ENCODE measurements at places on chromosomes 4 and X. TPM values are rescaled to one million over a fixed set of nuclear protein-coding genes. Genes with fewer than 3 reads are reported as not detected.

The MAGEA8 gene
- total RNA-seq, result not detected

The GAGE12D gene
- total RNA-seq, result not detected

The MID2 gene
- total RNA-seq, result 10.2 TPM

DNA sequence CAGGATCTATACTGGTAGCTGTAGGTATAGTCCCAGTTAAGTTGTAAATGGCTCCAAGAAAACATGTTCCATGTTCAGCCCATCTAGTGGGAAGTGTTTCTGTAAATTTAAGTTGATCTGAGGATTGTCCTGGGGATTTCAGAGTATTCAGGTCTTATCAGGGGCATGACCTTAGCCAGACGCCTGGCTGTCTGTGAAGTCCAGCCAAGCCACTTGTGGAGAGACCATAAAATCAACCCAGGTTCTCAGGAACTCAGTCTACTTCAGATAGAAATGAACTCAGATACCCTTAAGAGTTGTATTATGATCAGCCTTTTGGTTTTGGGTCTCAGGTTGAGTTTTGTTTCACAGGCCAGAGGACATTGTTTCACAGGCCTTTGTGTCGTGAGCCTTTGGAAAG is 95.9 kb downstream of the EGF start:
- no peak overlapping the region for H3K4me3 ChIP-seq
- no peak overlapping the region for H3K27ac ChIP-seq

The TMEM131L gene
- 51.8 TPM for total RNA-seq

DNA sequence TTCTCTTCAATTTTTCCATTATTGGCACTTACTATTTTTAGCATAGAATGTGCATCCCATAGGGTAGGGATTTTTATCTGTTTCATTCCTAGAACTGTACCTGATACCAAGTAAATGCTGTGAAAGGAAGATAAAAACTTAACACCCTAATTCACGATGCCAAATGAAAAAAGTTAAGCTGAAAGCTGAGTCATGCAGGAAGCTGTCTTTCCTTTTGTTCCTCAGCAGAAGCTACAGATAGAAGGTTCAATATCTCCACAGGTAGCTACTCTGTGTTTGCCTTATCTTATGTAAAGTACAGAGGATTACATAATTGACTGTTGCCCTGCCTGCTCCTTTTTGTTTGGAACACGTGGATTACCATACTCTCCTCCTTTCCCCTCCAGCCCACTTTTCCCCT is 77.0 kb downstream of the LRP2BP start:
- H3K4me3 ChIP-seq, result peak overlapping the region; percentile 47
- H3K27me3 ChIP-seq, result no peaks in the 10 kb centered on the region

DNA sequence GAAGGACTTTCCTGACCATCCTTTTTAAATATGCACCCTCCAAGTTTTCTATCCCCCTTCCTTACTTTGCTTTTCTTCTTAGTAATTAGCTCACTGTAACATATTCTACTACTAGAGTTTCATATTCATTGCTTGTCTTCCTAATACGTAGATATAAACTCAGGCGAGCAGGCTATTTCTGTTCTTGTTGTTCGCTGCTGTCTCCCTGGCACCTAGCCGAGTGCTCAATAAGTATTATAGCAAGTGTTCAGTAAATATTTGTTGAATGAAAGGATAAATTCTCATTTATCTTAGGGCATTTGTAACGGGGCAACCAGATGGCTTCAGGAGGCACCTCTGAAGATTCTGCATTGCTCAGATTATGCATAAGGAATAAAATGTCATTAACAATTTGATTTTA is 6.8 kb upstream of the RHOH start:
- peaks cover 13% of the 10 kb centered on the region for H3K36me3 ChIP-seq
- peak overlapping the region; percentile 93 for H3K4me3 ChIP-seq
- DNase-seq, result no peak
- no peaks in the 10 kb centered on the region for H3K27me3 ChIP-seq
- peaks cover 68% of the 10 kb centered on the region for H3K4me1 ChIP-seq
- H3K27ac ChIP-seq, result peak overlapping the region; percentile 97

DNA sequence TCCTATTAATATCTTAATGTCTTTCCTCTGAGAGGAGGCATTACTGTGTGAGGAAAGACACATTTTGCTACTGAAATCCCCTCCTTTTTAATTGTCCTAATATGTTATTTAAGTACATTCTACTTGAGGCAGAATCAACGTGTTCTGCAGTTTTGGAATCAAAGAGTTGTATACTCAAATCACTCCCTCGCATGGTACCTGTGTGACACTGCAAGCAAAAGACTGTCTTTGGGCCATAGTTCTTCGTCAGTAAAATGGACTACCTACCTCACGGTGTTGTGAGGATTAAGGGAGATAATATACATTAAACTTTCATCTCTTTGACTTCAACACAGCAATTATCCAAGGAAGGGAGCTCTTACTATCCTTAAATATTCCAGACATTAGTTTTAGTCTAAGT is 61.5 kb downstream of the TIGD2 start:
- DNase-seq, result no peak
- H3K36me3 ChIP-seq, result no peaks in the 10 kb centered on the region
- H3K27me3 ChIP-seq, result peaks cover 7% of the 10 kb centered on the region
- H3K27ac ChIP-seq, result no peak overlapping the region
- no peaks in the 10 kb centered on the region for H3K4me1 ChIP-seq

DNA sequence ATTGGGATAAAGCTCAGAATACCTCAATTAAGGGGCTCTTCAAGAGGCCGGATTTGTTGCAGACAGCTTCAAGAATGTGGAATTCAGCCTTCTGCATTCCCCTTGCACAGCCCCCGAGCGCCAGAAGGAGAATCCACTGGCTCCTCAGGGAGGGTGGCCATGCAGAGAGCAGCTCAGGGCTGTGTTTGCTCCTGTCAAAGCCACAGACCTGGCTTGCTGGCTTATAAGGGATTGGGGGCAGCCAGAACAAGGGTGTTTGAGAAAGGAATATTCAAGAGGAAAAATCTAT is 36.8 kb downstream of the ING2 start:
- H3K27ac ChIP-seq, result no peak overlapping the region
- no peak for DNase-seq
- H3K27me3 ChIP-seq, result peaks cover 9% of the 10 kb centered on the region
- no peaks in the 10 kb centered on the region for H3K4me1 ChIP-seq

DNA sequence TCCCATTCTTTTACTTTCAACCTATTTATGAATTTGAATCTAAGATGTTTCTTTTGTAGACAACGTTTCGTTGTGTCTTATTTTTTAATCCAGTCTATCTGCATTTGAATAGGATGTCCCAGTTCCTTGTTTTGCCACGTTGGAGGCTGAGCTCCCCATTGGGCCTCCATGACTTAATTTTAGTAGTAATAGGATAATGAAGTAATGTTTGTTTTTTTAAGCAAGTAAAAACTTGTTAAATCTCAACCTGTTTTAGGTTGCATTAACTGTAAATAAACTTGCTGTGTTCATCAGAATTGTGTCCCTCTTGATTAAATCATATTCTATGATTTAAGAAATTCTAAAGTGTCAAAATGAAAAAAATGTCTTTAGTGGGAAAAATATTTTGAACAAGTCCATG is 25.3 kb downstream of the SLAIN2 start:
- peaks cover 6% of the 10 kb centered on the region for H3K4me1 ChIP-seq
- DNase-seq, result no peak
- no peak overlapping the region for H3K4me3 ChIP-seq
- peaks cover 11% of the 10 kb centered on the region for H3K36me3 ChIP-seq
- no peaks in the 10 kb centered on the region for H3K27me3 ChIP-seq

The UBE2K gene
- total RNA-seq, result 73.1 TPM

DNA sequence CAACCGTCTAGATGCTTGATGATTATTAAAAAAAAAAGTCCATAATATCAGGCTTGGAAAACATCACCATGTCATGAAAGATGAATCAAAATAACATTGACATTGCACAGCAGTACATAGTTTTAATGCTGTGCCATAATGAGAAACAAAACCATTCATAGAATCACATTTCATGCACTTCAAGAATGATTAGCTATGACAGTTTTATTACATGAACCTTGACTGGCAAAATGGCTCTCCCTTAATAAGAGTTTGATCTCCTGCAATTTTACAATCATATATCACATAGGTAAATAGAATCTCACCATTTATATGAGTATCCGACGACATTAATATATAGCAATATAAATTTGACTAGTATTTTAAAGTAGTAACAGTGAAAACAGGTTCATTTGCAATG is 49.8 kb downstream of the TECRL start:
- H3K4me1 ChIP-seq, result no peaks in the 10 kb centered on the region
- no peak overlapping the region for H3K4me3 ChIP-seq
- no peaks in the 10 kb centered on the region for H3K36me3 ChIP-seq
- no peak for DNase-seq

DNA sequence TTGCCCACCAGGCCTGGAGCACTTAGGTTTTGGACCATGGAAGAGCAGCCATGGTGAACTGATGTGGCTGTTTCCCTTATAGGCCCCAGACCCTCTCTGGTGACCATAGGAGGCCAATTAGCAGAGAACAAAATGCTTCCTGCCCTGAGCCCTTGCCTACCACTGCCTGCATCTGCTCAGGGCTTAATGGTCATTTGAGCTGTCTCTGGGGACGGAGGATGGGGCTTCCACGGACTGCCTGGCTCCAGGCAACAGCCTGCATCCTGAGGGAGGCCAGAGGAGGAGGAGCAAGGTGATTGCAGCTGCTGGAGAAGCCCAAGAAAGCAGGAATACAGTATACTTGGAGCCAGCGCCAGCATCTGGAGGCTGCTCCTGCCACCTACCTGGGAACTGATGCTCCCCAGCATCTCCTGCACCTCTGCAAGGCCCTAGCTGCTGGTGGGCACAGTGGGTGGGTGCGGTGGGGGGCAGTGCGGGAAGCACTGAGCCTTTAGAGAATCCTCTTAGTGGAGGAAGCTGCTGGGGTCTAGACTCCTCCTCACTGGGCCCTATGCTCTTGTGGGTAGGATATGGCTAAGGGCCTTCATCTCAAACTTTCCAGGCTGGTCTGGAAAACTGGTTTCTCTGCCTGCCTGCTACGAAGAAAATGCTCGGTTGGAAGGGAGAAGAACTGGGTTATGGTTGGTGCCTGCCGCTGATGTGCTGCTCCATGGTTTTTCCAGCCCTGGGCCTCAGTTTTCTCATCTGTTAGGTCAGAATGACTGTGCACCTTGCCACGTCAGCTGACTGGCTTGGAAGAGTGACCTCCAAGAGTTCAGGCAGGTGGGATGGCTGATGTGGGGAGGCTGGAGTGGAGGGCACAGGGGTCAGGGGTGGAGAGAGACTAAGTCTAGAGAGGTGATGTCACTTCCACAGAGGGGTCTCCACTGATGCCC is 158.8 kb upstream of the PJA1 start:
- no peak for DNase-seq
- H3K27ac ChIP-seq, result no peak overlapping the region
- H3K4me3 ChIP-seq, result no peak overlapping the region
- H3K36me3 ChIP-seq, result no peaks in the 10 kb centered on the region
- peaks cover 2% of the 10 kb centered on the region for H3K27me3 ChIP-seq
- H3K4me1 ChIP-seq, result no peaks in the 10 kb centered on the region

- no peaks in the 10 kb centered on the region for H3K27me3 ChIP-seq
- H3K4me3 ChIP-seq, result no peak overlapping the region
- DNase-seq, result no peak
- H3K36me3 ChIP-seq, result peaks cover 26% of the 10 kb centered on the region
- no peaks in the 10 kb centered on the region for H3K4me1 ChIP-seq
Observed at GRCh38 chr4:48058617-48059530, 42.3 kb downstream of the NIPAL1 start.

The XAGE1B gene
- total RNA-seq, result not detected

GRCh38 chrX:96692890-96693289 is 8.2 kb downstream of the DIAPH2 start:
- peaks cover 3% of the 10 kb centered on the region for H3K4me1 ChIP-seq
- no peaks in the 10 kb centered on the region for H3K27me3 ChIP-seq
- no peak for DNase-seq
- no peak overlapping the region for H3K27ac ChIP-seq
- H3K36me3 ChIP-seq, result peaks cover 5% of the 10 kb centered on the region

DNA sequence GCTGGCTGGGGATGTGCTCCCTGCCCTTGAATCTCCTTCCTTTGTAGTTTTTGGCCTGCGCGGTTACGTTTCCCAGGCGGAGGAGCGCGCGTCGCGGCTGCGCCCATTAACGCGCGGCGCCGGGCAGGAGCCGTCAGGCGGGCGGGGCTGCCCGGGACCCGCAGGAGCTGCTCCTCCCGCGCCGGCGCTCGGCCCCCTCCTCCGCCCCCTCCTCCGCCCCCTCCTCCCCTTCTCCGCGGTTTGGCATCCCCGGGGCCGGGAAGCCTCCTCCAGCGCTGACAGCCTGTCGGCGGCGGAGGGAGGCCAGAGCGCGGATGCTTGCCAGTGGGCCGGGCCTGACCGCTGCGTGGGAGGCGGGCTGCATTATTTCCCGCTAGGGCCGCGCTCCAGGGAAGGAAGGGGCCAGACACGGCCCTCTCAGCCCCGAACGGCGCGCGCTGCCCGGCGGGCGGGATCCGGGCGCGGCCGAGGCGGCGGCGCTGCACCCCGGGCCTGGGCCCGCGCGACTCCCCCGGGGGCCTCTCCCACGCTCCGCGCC is at the start of gene DCLK2:
Gene DCLK2, plus strand, starts transcription at position 405 of the 538 bp plus-strand sequence. CDS start 583 bp downstream, outside the sequence.
- no peak within 1 kb of the TSS for H3K27ac ChIP-seq
- DNase-seq, result peak; percentile 34
- peak within 1 kb of the TSS; percentile 64 for H3K4me3 ChIP-seq

- H3K27me3 ChIP-seq, result peaks cover 4% of the 10 kb centered on the region
- H3K36me3 ChIP-seq, result peaks cover 4% of the 10 kb centered on the region
- H3K4me1 ChIP-seq, result peaks cover 13% of the 10 kb centered on the region
- no peak for DNase-seq
Observed at GRCh38 chrX:48890934-48891401, 6.6 kb downstream of the TIMM17B start.

The BANK1 gene
- total RNA-seq, result 0.72 TPM

The UBA1 gene
- 149 TPM for total RNA-seq

The SLC26A1 gene
- total RNA-seq, result 0.25 TPM

The ENPP6 gene
- 1.5 TPM for total RNA-seq

- no peak overlapping the region for H3K27ac ChIP-seq
- no peaks in the 10 kb centered on the region for H3K36me3 ChIP-seq
- no peak for DNase-seq
- H3K4me1 ChIP-seq, result peaks cover 2% of the 10 kb centered on the region
Observed at GRCh38 chrX:107725761-107726555, 49.6 kb downstream of the TSC22D3 start.

The SPARCL1 gene
- not detected for total RNA-seq

GRCh38 chr4:180449395-180449956 is 1793.7 kb upstream of the TENM3 start:
- no peak overlapping the region for H3K27ac ChIP-seq
- H3K36me3 ChIP-seq, result no peaks in the 10 kb centered on the region
- no peaks in the 10 kb centered on the region for H3K27me3 ChIP-seq
- peaks cover 2% of the 10 kb centered on the region for H3K4me1 ChIP-seq

GRCh38 chr4:6495736-6496135 is 23.3 kb upstream of the PPP2R2C start:
- no peak overlapping the region for H3K27ac ChIP-seq
- H3K4me1 ChIP-seq, result no peaks in the 10 kb centered on the region
- no peak overlapping the region for H3K4me3 ChIP-seq

The SPCS3 gene
- 146 TPM for total RNA-seq

- DNase-seq, result no peak
- no peak overlapping the region for H3K27ac ChIP-seq
- no peaks in the 10 kb centered on the region for H3K36me3 ChIP-seq
- no peaks in the 10 kb centered on the region for H3K4me1 ChIP-seq
Observed at GRCh38 chr4:97370568-97370967, 772.7 kb downstream of the STPG2 start.

- H3K27ac ChIP-seq, result no peak overlapping the region
- no peaks in the 10 kb centered on the region for H3K4me1 ChIP-seq
- no peak overlapping the region for H3K4me3 ChIP-seq
- DNase-seq, result no peak
Observed at GRCh38 chrX:103878466-103879122, 46.5 kb upstream of the RAB9B start.

All from activated naive CD8-positive, alpha-beta T cell treated with anti-CD3 and anti-CD28 coated beads, Interleukin-2, amount 10 ng/mL, durations not matched to agents 7 days and 5 days (primary cell).